ENCODE measurements at places on chromosomes 4 and X. TPM values are rescaled to one million over a fixed set of nuclear protein-coding genes. Genes with fewer than 3 reads are reported as not detected.
A peak's percentile ranks its signal among the peaks of the same experiment; 100 is the strongest.

The FAM184B gene
- under 0.01 TPM for total RNA-seq

The NPNT gene
- 7.3 TPM for total RNA-seq

The MAOB gene
- total RNA-seq: 0.89 TPM

The ADH4 gene
- not detected for total RNA-seq

The RTL9 gene
- total RNA-seq: under 0.01 TPM

The ETDC gene
- not detected for total RNA-seq

The PAGE2 gene
- not detected for total RNA-seq

The KLKB1 gene
- not detected for total RNA-seq

The F8A2 gene
- 1.0 TPM for total RNA-seq

The HSFX4 gene
- total RNA-seq: not detected

The IL1RAPL2 gene
- not detected for total RNA-seq

The ODAPH gene
- 0.41 TPM for total RNA-seq

GRCh38 chr4:81512001-81512756 is 40.5 kb upstream of the RASGEF1B start:
- no peak for DNase-seq

DNA sequence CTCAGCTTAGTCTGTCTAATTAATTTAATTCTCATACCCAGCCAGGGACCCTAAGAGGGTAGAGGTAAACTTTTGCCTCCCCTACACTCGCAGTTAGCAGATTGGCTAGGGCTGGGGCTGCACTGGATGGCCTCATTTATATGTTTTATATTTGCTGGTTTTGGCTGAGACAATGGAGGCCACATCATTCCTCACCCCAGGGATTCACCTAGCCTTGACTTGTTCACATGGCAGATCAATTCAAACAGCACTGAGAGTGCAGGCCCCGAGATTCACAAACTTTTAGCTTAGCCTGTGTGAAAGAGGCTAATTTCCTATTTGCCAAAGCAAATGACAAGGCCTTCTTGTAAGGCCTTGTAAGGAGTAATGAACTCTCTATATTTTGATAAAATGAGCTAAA is 844.4 kb downstream of the ARAP2 start:
- DNase-seq: no peak

DNA sequence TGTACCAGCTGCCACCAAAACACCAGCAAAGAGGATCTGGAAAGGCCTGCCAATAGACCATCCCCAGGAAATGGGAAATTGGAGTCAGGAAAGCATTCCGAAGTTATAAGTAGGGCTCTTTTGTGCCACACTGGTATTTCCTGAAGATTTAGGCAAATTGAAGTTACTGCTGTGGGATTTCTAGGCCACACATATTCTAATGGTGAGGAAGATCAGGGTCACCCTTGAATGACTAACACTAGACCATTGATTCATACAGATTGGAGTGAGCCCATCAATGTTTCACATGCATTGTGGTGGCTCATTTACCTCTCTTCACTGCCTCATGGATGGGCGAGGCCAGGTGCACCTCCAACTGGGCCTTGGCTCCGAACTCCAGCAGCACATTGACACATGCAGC is 22.6 kb downstream of the ASB11 start:
- DNase-seq: no peak

DNA sequence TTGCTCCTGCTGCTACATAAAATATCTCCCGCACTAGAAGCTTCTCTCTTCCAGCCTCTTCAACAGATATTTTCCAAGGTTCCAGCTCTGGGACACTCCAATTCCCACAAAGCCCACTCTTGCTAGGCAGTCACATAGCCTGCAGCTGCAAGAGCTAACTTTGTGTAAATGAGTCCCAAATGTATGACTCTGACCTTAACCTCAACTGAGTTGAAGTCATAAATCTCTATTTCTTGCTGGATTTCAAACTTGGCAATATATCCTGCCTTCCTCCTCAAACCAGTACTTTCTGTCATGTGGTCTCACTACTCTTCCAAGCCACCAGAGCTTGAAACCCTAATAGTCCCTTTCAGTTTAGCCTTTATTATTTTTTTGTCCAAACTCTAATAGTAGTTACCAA is 315.4 kb upstream of the GRIA3 start:
- DNase-seq: no peak

GRCh38 chr4:174214101-174214878 is 69.2 kb downstream of the FBXO8 start:
- DNase-seq: no peak

- DNase-seq: no peak
These were observed 14.6 kb downstream of the NDUFB11 start for GRCh38 chrX:47129899-47130358.

- no peak for DNase-seq
These were observed 30.5 kb upstream of the MAGED1 start for GRCh38 chrX:51862920-51863319.

GRCh38 chrX:79065696-79066095 is 78.8 kb upstream of the GPR174 start:
- DNase-seq: no peak

GRCh38 chr4:40812386-40812785 is 62.6 kb downstream of the NSUN7 start:
- no peak for DNase-seq

- no peak for DNase-seq
These were observed 8.9 kb downstream of the MTHFD2L start for GRCh38 chr4:74166818-74167217.

GRCh38 chrX:103687696-103688201 is 1.2 kb upstream of the MORF4L2 start:
- DNase-seq: peak; percentile 37

- no peak for DNase-seq
These were observed 278.6 kb upstream of the GNPDA2 start for GRCh38 chr4:45004847-45005565.

- peak; percentile 21 for DNase-seq
These were observed 760.4 kb upstream of the FTHL17 start for GRCh38 chrX:31832263-31832662.

DNA sequence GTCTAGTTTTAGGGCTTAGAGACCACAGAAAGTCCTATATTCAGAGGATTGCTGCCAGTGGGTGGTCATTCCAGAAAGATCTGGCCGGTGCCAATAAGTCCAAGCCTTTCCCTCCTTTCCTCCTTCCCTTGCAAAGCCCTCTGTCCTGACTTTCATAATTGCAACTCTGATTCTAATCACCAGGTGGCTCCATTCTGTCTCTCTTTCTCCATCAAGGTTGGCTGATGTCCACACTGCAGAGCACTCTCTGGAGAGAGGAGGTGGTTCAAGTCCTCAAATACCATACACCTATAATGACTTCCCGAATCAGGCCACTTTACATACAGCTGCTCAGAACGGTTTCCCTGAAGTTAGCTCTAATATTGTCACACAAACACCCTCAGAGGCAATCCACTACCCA is 22.4 kb upstream of the ARMCX4 start:
- DNase-seq: no peak

DNA sequence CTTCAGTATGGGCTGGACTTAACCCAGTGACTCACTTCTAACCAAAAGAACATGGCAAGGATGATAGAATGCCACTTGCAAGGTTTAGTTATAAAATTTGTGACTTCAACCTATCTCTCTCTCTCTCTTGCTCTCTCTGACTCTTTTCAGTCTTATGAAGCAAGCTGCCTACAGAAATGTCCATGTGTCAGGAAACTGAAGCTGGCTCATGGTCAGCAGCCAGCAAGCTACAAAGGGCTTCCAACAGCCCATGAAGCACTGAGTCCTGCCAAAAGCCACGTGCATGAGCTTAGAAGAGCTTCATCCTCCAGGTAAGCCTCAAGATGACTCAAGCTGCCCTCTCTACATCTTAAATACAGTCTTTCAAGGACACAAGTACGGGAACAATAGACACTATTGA is 100.3 kb downstream of the HS3ST1 start:
- DNase-seq: no peak

DNA sequence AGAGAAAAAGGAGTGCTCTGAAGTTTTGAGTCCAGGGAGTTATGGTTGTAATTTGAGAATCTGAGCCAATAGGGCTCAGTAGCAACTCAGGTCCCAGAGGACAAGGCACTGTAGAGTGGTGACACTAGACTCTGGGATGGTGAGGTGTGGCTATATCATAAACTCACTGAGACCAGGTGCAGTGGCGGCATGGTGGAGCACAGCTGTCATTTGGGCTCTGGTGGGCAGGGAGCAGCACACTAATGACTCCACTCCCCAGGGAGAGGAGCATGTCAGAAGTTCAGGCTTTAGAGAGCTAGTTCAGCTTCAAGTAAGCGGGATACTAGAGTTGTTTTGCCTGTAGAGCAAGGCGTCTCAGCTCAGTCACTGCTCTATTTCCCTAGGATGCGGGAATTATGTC is 165.4 kb upstream of the USP38 start:
- DNase-seq: no peak

DNA sequence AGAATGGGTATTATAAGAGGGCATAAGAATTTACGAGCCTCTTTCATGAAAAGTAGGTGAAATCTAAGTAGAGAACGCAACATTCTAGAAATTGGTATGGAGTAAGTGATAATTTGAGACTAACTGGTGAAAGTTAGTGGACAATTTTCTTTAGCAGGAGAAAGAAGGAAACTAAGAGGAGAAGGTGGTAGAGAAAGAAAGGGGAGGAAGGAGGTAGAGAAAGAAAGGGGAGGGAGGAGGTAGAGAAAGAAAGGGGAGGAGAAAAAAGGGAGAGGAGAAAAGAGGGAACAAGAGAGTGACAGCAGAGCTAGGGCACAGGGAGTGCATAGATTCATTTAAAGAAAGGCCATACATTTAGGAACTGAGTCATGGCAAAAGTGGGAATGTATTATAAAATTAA is 94.1 kb downstream of the RNF150 start:
- no peak for DNase-seq

- DNase-seq: no peak
These were observed 45.2 kb downstream of the CXXC4 start for GRCh38 chr4:104449537-104449936.
